Cortex of kidney (tissue), 1 donor: ENCODE measurements at places on chromosomes 6 and 20.

GRCh38 chr6:73694711-73695411, 1.1 kb upstream of the CD109 start:
- no peak for DNase-seq

- no peak for DNase-seq
Observed at GRCh38 chr20:5154543-5154925, 27.7 kb downstream of the CDS2 start.

DNA sequence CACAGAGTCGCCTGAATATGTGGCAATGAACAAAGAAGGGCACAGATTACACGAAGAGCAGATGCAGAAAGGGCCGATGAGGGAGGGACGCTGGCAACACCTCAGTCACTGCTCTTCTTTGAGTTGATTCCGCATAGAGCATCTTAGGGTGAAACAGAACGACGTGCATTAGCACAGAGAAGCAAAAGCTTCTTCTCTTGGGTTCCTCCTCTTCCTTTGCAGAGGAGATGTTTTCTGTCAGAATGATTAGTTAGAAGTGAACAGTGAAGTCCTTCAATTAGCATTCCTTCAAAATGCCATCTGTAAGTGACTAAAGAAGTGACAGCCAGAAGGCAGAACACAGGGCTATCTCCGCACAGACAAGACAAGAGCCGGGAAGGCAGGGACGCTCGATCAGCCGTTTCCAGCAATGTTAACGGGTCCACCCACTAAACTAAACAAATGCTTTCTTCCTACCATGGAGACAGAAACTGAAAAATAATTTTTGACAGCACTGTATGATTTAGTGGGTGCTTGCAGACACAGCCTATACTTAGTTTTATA, 219.8 kb upstream of the AGPAT4 start:
- no peak for DNase-seq

GRCh38 chr6:90940812-90941481, 354.1 kb upstream of the MAP3K7 start:
- no peak for DNase-seq

GRCh38 chr6:133369773-133370272, 128.7 kb downstream of the EYA4 start:
- no peak for DNase-seq

- no peak for DNase-seq
Observed at GRCh38 chr20:676967-677366, 1.4 kb upstream of the SCRT2 start.

DNA sequence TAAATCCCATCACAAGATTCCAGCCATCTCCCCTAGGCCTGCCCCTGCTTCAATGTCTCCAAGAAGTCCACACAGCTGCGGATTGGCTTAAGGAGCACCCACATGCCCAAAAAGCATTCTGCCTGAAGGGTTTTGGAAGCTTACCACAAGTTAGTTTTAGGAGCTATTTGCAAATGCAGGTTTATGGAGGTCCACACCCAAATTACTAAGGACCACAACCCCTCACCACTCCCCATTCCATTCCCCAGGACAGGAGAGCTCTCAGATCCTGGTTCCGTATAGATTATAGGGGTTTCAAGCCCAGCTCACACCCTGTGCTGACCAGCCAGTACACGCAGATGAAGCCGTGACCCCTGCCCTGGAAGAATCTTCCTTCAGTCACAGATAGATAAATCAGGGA, 24.3 kb upstream of the PXDC1 start:
- DNase-seq, result no peak

- DNase-seq, result no peak
Observed at GRCh38 chr6:156485150-156485549, 292.0 kb upstream of the ARID1B start.

DNA sequence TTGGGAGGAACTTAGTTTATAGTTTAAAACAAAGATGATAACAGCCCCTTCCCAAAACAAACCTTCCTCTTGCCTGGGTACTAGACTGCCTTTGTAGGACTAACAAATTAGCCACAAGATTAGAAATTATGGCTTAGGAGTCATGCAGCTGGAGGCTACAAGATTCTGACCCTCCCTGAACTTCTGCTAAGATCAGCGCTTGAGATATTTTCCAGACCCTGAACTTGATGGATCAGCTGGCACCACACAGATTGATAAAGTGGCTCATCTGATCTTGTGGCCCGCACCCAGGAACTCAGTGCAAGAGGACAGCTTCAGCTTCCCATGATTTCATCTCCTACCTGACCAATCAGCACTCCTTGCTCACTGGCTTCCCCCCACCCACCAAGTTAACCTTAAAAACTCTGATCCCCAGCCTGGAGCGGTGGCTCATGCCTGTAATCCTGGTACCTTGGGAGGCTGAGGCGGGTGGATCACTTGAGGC, 5.9 kb upstream of the SERINC3 start:
- no peak for DNase-seq

DNA sequence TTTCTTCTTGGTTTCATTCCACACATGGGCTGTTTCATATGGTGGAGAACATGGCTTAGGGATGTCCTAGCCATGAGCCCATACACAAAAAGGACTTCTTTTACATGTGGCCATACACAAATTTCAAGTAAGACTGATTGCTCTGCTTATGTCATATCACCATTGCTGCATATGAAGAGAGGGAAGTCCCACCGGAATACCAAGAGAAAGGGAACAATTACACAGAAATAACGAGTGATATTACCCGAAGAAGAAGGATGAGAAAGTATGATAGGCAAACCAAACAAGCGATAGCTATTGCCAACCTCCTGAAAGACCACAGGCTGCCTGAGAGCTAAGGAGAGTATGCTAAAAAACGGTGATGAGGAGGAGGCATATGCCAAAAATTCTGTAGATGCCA, 70.5 kb upstream of the TNFRSF21 start:
- DNase-seq, result no peak

- no peak for DNase-seq
Observed at GRCh38 chr6:105253787-105254186, 74.0 kb upstream of the POPDC3 start.

DNA sequence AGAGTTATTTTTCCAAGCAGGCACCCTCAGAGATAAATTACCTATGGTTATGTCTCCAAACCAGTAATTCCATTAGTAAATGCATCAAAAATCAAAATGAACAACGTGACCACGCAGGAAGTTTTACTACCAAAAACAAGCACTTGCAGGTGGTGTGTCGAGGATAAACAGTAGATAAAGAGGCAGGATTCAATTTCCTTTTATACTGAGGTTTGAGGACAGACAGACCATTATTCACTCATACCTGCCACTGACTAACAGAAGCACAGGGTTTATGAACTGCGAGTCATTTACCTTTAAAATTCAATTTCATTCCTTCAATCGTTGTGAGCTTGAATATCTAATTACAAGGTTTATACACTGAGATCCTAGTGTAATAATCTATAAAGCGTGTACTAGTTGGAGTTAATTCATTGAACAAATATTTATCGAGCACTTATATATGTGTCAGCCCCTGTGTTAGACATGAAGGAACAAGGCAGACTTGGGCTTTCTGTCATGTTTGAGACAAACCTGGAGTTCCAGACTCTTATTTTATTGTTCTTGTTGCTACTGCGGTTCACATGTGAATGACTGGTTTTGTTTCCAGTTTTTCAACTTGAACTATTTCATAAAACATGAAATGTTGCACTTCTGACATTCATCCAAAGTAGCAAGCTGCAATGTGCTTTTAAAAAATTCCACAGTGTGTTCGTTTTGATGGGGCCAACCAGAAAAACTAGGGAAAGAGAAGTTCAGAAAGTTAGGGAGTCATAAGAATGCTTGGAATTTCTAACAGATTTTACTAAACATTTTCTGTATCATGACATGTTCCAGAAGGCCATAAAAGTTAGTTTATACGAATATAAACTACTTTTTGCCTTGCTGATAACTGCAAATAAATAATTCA, 205.6 kb downstream of the UST start:
- no peak for DNase-seq

- no peak for DNase-seq
Observed at GRCh38 chr20:62952373-62952967, at the start of gene SLC17A9. TSS of gene SLC17A9 (plus strand) at chr20:62952709. CDS start at chr20:62952831, 122 bp downstream.

DNA sequence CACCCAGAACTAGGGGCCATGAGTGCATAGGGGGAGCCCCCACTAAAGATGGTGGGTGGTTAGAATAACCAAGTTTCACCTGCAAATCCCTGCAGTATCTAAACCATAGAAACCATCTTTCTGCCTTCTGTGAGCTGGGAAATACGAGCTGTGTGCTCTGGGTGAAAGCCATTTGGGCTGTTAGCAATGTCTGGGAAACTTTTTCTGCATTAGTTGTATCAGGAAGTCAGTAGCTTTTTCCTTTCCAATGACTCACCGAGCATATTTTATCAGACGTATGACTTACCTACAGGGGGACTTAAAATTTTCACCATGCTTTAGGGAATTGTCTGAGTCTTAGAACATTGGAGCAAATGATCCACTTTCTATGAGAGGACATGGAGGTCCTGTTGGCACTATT, 584.0 kb downstream of the QKI start:
- DNase-seq, result no peak

DNA sequence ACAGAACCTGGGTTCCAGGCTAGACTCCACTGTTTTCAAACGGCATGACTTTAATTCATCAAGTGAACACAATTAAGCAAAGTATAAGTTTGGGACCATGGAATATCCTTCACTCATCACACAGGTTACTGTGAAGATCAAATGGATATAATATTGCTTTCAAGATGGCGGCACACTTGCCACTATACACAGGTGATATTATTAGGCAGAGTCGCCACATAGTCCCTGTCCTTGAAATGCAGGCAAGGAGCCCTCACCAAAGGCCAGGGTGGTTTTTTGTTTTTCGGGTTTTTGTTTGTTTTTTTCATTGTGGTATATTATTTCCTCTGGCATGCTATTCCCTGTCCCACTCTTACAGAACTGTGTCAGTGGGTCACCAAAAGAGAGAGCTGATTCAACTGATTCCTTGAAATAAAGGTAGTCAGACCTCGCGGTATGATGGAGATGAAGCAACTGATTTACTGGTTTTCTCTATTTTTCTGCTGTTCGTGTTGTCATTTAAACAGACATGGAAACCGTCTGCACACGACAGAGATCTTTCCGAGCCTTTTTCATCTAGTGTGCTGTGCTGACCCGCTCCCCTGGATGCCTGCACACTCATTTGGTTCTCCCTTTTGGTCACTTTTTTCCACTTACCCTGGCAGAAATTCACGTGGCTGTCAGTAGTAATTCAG, 29.7 kb downstream of the MYB start:
- DNase-seq, result no peak

- DNase-seq, result no peak
Observed at GRCh38 chr20:34874094-34874654, 1.5 kb upstream of the GGT7 start.

DNA sequence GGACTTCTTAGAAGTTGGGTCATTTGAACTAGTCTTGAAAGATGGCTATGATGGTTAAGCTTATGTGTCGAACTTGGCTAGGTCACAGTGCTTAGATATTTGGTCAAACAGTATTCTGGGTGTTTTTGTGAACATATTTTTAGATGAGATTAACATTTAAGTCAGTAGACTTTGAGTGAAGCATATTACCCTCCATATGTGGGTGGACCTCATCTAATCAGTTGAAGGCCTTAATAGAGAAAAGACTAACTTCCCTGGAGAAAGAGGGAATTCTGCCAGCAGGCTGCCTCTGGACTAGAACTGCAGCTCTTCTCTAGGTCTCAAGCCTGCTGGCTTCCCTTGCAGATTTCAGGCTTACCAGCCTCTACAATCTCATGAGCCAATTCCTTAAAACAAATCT, 76.9 kb downstream of the RCAN2 start:
- no peak for DNase-seq

DNA sequence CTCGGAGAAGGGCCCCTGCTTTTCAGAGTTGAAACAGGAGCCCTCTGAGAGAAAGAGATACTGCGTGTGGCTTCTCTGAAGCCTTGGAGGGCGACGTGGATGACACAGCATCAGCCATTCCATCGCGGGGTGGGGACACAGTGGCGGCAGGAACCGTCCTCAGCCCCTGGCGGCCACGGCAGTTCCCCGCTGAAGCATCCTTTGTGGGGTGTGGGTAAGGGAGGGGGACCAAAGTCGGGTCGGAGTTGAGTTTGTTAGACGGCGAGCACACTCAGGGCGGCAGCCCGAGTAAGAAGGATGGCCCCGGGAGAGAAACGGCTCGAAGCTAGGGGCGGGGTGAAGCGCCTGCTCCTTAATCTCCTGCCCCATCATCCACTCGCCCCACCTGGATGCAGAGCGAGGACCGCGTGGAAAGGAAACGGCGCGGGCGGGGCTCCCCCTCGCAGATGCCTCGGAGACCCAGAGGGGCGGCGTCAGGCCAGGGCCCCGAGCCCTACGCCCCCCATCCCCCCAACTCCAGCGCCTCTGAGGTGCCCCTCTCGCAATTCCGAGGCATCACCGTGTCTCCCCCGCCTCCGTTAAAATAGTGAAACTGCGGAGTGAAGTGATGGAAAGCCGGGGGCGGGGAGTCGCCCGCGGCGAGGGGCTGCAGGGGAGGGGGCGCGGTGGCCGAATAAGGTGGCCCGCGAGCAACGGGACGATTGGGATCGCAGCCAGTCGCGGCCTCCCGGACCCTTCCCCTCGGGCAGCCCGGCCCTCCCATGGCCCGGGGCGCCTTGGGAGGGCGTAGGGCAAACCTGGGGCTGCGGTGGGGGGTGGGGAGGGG, 796 bp upstream of the RREB1 start:
- DNase-seq, result no peak

DNA sequence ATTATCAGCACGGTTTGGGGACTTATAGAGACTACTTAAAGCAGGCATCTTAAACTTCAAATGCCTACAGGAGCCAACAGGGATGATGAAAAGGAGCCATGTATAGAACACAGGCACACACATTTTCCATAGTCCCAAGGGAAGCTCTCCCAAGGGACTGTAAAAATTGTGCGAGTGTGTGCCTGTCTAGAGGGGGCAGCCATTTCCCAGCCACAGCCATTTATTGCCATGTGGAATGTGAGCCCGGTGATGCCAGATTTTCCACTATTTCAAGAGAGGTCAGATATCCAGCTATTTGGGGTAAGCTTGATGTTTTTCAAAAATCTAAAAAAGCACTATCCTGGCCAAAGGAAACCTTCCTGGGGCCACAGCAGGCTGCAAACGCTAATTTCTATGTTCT, 24.1 kb upstream of the RALY start:
- DNase-seq, result no peak

DNA sequence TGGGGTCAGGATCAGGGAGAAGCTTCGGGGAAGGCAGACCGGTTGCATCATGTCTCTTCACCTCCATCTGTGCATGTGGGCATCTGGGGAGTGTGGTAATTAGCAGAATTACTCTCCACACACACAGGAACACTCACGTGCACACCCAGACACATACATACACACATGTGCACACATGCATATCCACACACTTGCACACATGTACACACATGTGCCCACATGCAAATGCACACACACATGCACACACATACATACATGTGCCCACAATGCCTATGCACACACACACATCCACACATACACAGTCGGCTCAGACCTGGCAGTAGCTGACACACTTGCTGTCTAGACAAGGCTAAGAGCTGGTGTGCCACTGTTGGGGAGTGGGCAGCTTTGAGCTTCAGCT, 212.3 kb upstream of the PMEPA1 start:
- no peak for DNase-seq

DNA sequence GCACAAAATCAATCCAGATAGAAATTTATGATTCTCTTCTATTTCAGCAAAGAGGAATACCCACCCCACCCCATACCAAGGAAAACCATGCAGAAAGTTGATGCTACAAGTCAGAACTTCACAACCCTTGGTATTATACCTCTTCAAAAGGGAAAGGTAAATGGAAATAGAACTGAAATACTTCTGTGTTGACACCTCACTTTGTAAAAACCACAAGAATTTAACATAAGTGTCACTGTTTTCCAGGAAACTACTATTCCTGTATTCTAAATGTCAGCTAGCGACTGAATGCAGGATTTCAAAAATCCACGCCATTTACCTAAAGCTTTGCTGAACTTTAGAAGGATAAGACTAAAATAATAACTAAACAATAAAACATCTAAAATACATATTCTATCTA, 3.6 kb downstream of the CPNE1 start:
- DNase-seq, result no peak

GRCh38 chr6:37134396-37135191, 35.4 kb upstream of the PIM1 start:
- DNase-seq, result no peak
